Heart left ventricle (tissue), 16 donors: ENCODE measurements at places on chromosomes 11 and 22. TPM values are rescaled to one million over a fixed set of nuclear protein-coding genes. Genes with fewer than 3 reads are reported as not detected.
A peak's percentile ranks its signal among the peaks of the same experiment; 100 is the strongest.

DNA sequence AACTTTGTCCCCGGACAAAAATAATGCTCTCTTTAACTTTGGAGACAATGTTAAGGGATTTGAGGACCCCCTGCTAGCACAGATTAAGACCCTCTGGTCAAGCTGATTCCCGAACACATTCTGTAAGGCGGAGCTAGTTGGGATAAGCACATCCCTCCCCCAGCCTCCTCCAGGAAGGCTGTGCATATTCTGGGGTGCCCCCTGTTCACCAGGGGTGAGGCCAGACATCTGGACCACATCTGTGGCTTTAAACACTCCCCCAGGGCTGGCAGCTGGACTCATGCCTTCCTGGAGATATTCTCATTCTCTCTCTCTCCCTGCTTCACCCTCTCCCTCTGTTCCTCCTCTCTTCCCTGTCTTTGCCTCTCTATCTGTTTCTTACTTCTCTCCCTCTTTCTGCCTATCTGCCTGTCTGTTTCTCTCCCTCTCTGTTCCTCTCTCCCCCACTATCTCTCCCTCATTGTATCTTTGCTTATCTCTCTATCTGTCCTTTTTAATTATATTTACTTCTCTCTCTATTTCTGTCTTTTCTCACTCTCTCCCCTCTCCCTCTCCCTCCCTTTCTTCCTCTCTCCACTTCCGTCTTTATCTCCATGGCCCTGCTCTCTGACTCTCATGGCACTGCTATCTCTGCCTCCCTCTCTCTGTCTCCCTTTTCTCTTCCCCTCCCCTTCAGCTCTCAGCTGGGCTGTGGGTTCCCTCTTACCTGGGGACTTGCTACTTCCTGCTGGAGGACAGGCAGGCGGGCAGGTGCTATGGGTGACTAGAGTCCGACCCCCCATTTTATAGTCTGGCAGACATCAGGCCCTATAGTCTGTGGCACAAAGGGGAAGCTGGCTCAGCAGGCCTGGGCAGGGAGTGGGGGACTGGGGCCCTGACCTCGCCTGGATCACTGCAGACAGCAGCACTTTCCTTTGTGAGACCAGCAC lies at the start of gene CRYBB1:
Gene CRYBB1 (minus strand): TSS at position 757 of the 929 bp plus-strand sequence. CDS start 1,708 bp downstream, outside the sequence.
- DNase-seq = peak; percentile 27

DNA sequence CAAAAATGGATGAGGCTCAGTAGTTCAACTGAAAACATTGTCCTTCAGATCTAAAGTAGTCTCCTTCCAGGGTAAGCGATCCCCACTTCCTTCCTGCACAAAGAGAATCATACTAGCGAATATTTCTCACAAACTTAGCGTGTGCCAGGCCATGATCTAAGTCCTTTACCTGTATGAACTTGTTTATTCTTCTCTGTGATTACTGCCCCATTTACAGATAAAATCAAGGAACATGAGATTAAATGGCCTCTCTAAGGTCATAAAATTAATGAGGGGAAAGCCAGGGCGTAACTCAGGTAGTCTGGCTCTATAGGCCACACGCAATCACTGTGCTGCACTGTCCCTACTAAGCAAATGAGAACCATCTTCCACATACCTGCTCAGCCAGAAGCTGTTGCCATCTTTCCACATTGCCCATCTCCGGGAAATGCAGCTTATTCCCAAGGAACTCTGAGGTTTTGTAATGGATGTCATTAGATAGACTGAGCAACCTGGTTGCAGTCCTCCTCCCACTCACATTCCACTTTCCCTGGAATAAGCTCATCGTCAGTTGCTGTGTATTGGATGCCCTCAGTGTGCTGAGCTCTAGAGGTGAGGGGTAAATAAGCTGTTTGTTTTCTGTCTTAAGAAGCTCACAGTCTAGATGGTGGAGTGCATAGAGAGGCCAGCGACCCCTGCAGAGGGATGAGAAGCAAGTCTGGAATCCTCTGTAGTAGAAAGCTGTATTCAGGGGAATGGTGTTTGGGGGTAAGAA lies 146.3 kb downstream of the SNX19 start:
- DNase-seq = no peak

Gene EHF
- 0.26 TPM for polyA plus RNA-seq

Gene C22orf42
- polyA plus RNA-seq = not detected

DNA sequence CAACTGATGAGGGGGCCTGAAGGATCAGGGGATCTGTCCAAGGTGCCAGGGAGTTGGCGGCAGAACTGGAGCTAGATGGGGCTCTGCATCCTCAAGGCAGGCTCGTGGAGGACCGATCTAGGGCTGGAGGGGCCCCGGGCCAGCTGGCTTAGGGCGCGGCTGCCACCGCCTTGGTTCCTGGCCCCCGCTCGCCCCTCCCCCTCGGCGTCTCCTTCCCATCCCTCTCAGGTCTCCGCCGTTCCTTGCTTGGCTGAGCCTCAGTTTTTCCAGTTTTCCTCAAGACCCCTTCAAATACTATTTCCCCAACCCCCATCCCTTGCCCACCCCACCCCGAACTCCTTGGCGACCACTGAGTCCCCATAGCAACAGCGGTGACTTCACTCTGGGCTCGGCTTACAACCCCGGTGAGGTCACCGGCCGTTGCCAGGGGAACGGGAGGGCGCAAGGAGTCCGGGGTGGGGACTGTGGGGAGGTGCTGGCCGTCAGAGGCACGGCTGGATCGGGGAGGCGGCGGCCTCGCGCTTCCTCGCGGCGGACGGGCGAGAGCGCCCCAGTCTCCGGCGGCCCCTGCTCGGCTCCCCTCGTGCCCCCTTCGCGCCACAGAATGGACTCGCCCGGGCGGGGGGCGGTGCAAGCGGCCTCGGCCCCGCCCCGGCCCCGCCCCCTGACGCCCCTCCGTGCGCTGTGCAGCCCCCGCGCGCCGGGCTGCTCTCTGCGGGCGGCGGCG lies 7.5 kb downstream of the FREY1 start:
- DNase-seq = peak; percentile 84

Gene USP47
- 65.2 TPM for polyA plus RNA-seq

GRCh38 chr11:86182976-86183584 lies 61.5 kb upstream of the EED start:
- no peak for DNase-seq

Gene OPCML
- polyA plus RNA-seq = 0.04 TPM

DNA sequence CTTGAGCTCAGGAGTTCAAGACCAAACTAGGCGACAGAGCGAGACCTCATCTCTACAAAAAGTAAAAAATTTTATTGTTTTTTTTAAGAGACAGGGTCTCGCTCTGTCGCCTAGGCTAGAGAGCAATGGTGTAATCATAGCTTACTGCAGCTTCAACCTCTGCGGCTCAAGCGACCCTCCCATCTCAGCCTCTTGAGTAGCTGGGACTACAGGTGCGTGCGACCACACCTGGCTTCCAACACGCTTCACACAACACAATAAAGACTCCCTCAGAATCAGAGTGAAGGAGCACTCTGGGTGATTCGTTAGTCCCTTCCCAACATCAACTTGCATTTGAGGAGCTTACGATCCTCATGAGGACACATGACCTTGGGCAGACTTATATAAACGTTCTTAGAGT lies 79.5 kb upstream of the APOA1 start:
- no peak for DNase-seq

DNA sequence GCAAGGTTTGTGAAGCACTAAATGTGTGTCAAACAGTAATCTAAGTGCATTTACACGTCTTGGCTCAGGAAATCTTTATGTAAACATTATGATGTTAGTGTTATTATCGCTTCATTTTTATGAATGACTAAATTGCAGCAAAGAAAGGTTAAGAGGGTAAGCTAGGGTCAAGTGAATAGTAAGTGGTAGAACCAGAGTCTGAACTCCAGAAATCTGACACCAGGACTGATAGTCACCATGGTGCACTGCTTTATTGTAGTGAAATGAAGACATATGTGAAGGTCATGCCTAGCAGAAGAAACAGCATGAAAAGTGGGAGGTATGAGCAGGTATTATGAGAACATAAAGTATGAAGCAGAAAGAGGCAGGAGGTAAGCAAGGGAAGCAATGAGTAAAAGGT lies 368.7 kb upstream of the TENM4 start:
- DNase-seq = no peak

DNA sequence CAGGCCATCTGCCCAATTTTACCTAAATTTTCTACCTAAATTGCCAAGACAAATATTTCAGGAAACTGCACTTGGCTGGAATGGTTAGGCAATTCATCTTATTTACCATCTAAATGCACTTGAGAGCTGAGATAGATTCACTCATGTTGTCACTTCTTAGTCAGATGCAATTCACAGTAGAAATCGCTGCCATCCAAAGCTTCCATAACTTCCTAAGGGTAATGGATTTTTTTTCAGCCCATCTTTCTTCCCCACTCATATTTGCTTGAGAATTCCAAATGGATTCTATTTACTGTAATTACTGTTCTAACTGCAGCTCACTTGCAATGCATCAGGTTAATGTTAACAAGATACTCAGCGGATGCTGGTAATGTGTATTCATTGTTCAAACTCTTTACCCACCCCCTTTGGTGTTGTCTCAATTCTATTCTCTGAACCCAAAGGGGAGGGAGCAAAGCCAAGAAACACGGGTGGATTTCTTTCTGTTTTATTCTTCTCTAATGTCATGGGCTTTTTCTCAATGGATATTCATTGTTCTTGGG lies 96.0 kb downstream of the TENM4 start:
- DNase-seq = no peak

Gene MS4A3
- not detected for polyA plus RNA-seq

DNA sequence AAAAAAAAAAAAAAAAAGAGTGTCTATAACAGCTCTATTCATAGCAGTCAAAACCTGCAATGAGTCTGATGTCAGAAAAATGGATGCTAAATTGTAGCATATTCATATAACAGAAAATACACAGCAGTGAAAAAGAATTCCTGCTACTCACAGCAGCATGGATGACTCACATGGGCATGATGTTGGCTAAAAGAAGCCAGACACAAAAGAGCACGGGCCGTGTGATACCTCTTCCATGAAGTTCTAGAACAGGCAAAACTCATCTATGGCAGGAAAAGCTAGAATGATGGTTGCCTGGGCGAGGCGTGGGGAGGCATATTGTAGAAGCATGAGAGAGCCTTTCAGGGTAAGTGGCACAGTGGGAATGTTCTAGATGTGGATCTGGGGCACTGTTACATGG lies 18.9 kb downstream of the PLAAT3 start:
- DNase-seq = no peak

- DNase-seq = no peak
Measured at GRCh38 chr11:79314906-79315689, 125.7 kb downstream of the TENM4 start.

GRCh38 chr22:26559961-26560575 lies 29.9 kb downstream of the TPST2 start:
- no peak for DNase-seq

DNA sequence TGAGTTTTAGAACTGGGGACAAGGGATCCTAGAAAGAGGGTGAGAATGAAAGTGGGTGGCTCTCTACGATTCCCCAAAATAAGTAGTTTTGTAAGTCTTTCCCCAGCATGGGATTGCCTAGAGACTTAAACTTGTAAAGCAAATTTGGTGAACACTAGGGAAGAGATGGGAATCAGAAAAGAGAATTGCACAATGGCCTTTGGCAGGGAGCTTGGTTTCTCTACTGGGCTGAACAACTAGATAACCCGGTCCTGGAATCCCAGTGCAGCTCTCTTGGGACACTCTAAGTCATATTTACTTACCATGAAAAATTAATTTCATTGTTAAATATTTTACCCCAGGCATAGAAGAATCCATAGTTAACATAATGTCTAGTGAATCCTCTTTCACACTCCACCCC lies 16.5 kb upstream of the USP18 start:
- no peak for DNase-seq

- DNase-seq = no peak
Measured at GRCh38 chr22:41320416-41321240, 19.3 kb downstream of the ZC3H7B start.

GRCh38 chr22:27420817-27421361 lies 380.7 kb downstream of the MN1 start:
- DNase-seq = peak; percentile 86

Gene TENM4
- polyA plus RNA-seq = 0.71 TPM

DNA sequence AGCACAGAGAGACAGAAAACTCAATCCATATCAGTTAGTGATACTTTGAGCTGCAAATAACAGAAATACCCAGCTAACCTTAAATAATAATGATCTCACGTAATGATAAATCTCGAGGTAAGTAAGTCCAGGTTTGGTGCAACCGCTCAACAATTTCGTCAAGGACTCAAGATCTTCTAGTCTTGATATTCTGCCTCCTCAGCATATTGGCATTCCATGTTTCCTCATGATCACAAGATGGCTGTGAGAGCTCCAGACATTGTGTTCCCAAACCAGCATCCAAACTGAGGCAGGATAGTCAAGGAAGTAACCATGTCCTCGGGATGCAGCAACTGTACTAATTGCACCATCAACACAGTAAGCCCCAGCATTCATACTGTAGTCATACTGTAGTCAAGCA lies 7.5 kb upstream of the LARGE1 start:
- DNase-seq = no peak

DNA sequence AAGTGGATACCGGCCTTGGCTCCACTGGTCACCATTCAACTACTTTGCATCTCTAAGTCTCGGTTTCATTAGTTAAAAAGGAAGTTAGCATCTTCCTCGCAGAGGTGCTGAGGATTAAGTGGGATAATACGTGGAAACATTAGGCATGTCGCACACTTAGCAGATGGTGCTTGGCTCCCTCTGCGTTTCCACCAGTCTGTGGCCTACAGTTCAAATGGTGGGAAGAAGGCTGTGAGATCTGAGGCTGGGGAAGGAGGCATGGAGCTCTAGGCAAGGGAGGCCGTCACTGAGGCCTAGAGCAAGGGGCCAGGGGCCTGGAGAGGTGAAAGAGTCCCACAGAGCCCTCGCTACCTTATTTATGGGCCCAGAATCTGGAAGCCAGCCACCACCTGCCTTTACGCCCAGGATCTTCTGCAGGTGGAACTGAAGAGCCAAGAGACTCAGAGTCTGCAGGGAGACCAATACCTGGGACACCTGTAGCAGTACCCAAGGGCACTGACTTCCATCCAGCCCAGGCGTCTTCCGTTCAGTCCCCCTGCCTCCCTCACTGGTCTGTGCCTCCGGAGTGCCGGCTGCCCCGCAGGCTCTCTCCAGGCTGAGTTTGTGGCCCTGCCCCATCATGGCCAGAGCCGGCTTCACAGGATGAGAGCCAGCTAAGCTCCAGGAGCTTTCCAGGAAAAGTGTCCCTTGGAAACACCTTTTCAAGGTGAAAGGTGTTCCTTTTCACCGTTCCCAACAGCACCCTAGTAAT lies 66.1 kb upstream of the A4GALT start:
- no peak for DNase-seq

DNA sequence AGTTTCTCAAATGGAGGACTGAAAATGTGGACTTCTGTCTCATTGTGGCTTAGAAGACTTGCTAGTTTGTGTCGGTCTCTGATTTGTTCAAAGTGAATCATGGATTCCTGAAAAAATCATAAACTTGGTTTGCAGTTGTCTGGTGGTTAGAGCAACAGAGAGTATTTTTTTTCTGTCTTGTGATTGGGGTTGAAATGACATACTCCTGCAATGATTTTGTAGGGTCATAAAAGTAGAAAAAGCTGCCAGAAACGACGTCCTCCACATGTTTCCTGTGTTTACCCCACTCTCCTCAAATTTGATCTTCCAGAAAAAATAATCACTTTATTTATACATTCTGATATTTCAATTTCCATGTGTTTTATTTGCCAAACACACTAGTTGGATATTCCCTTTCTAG lies 219.2 kb upstream of the PGR start:
- DNase-seq = no peak
